ENCODE measurements at places on chromosomes 4 and X.

DNA sequence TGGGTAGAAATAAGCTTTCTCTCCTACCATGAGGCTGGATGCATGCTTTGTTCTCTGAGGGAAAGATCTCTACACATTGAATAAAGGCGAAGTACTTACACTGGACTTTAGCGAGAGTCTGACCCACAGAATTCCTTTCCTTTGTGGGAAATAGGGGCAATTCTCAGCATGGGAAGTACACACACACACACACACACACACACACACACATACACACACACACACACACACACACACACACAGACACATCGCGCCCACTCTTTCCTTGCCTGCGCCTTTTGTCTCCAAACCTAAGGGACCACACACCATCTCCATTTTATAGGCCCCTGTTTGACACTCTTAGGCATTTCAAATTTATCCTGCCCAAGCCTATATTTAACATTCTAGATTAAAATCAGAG is 83.8 kb downstream of the LUZP4 start:
- no peak for DNase-seq

- no peak for DNase-seq
These were observed 17.8 kb upstream of the CXCL3 start for GRCh38 chr4:74056114-74056857.

- DNase-seq: no peak
These were observed 549.7 kb downstream of the IL1RAPL1 start for GRCh38 chrX:29136904-29137303.

GRCh38 chrX:68985135-68985755 is 156.4 kb downstream of the EFNB1 start:
- no peak for DNase-seq

DNA sequence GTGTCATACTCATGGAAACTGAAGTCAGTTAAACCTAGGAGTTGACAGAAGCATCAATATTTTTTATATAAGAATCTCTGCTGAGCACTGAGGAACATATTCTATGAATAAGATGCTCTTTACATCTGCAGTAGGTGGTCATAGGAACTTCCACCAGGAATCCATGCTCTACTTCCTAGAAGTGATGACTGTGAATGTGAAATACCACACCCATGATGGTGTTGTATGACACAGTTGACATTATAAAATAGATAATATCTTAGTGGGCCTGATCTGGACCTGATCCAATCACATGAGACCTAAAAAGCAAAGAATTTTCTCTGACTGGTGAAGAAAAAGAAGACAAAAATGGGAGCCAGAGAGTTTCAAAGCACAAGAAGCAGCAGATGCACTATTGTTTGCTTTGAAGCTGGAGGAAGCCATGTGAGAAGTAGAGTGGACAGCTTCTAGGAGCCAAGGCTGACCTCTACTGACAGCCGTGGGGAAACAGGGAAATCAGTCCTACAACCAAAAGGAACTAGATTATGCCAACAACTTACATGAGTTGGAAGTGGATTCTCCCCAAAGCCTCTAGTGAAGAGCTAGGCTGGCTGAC is 68.6 kb upstream of the HS3ST1 start:
- no peak for DNase-seq

DNA sequence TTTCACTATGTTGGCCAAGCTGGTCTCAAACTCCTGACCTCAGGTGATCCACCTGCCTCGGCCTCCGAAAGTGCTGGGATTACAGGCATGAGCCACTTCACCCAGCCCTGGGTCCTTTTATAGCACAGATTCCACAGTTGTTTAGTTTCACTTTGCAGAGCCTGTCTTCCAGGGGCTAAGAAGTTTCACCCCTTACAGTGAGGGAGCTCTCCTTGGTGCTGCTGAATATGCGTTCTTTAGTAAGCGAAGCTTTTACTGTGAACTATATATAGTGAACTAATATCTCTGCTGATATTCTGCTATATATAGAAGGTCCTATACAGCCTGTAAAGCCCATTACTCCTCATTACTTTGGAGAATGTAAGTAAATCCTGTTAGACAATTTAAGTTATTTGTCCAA is 4.2 kb downstream of the TCEAL6 start:
- no peak for DNase-seq

Measured in stimulated activated CD8-positive, alpha-beta memory T cell treated with anti-CD3 and anti-CD28 coated beads, Interleukin-4, amount 100 ng/mL, for 48 hours (primary cell).